Cortex of kidney (tissue), 1 donor: ENCODE measurements at places on chromosomes 16 and 17.

DNA sequence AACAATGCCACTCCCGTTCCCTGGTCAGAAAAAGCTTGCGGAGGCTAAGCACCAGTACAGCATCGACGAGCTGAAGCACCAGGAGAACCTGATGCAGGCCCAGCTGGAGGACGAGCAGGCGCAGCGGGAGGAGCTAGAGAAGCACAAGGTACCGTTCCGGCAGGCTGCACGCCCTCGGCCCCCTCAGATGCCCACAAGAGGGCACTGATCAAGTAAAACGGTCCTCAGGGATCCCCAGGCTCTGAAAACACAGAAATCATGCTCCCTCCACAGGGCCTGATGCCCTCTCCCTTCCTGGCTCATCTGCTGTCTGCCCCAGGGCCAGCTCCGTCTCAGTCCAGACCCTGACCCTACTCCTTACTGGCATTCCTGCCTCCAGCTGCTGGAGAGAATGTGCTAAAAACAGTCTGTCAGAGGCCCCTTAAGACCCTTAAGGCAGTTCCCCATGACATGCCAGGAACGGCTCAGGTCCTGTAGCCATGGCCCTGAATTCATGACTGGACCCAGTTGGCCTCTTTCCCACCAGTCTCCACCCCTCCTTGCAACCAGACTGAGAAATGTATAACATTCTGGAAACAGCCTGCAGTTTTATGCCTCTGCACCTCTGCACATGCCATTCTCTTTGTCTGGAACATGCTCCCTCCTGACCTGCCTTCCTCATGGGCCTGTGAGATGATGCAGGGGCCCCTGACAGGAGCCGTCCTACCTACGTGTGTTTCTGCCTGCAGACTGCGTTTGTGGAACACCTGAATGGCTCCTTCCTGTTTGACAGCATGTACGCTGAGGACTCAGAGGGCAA, 21.8 kb downstream of the DRC3 start:
- DNase-seq = no peak

GRCh38 chr16:59743504-59743903, 1009.4 kb upstream of the GOT2 start:
- DNase-seq = no peak

GRCh38 chr16:29809031-29809747, 2.8 kb upstream of the PRRT2 start:
- no peak for DNase-seq

DNA sequence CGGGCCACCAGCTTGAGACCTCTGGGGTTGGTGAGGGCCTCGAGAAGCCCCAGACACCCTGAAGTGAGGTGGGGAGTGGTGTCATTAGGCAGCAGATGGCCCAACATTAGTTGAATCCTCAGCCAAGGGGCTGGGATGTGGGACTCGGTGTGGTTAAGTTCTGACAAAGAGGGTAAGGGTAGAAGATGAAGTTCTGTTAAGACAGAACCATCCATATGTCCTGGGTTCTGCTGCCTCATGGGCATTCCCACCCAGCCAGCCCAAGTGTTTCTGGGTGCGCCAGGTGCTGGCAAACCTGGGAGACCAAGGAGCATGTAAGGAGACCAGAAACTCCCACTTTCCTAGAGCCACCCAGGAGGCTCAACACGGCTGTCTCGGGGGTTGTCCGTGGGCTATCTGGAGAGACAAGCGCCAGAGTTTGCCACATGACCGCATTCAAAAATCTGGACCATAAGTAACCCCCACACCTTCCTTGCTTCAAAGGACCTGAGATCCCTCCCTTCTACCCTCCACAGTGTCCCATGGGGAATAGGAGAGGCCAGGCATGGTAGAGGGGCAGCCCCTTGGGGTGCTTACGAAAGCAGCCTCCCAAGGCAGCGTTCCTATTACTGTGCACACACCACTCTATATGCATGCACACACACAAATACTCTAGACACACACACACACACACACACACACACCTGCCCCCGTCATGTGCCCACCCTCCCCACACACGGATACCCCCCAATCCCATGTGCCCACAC, 128.7 kb downstream of the C16orf78 start:
- DNase-seq = no peak

DNA sequence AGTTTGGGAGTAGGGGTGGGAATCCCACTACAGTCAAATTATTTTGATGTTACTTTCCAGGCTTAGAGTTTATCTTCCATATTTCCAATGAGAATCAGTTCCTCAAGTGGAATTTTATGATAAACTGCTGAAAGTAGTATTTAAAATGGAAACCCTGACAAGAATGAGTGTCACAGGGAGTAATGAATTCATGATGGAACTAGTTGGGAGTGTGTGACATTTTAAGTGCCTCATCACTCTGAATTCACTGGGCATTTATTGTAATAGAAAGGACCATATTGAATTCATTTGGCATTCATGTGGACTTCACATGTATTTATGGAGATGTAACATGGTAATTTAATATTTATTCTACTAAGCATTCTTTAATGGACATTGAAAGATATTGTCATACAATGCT, 320.9 kb downstream of the CDH13 start:
- DNase-seq = no peak
